ENCODE measurements at places on chromosomes 1 and 21.

- DNase-seq: no peak
Measured at GRCh38 chr21:38596264-38597042, 98.2 kb upstream of the ERG start.

DNA sequence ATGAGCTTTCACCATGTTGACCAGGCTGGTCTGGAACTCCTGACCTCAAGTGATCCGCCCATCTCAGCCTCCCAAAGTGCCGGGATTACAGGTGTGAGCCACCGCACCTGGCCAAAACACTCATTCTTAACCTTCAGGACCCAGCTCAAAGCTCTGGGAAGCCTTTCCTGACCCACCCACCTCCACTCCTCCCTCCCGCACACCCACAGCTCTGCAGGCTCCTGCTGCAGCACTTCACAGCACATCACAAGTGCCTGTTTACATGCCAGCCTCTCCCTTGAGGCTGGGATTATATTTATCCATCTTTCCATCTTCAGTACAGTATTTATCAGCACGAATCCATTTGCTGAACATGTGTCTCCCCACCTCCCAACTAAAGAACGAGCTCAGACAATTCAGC, 14.9 kb downstream of the SLC9A1 start:
- no peak for DNase-seq

DNA sequence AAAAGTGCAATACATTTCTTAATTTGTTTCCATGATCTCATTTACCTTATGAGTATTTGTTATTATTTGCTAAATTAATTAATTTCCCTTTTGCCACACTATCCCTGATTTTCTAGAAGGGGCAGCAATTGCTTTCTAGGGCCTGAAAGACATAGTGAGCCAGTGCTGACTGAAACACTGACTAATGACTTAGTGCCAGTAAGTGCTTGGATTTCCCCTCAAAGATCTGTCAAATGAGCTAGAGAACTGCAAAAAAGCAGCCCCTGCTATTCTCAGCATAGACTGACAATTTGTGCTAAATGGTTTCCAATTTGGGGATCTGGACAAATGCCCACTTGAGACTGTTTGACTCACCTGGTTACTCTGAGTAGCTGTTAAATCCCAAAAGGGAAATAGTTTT, 35.6 kb upstream of the USH2A start:
- DNase-seq: no peak

DNA sequence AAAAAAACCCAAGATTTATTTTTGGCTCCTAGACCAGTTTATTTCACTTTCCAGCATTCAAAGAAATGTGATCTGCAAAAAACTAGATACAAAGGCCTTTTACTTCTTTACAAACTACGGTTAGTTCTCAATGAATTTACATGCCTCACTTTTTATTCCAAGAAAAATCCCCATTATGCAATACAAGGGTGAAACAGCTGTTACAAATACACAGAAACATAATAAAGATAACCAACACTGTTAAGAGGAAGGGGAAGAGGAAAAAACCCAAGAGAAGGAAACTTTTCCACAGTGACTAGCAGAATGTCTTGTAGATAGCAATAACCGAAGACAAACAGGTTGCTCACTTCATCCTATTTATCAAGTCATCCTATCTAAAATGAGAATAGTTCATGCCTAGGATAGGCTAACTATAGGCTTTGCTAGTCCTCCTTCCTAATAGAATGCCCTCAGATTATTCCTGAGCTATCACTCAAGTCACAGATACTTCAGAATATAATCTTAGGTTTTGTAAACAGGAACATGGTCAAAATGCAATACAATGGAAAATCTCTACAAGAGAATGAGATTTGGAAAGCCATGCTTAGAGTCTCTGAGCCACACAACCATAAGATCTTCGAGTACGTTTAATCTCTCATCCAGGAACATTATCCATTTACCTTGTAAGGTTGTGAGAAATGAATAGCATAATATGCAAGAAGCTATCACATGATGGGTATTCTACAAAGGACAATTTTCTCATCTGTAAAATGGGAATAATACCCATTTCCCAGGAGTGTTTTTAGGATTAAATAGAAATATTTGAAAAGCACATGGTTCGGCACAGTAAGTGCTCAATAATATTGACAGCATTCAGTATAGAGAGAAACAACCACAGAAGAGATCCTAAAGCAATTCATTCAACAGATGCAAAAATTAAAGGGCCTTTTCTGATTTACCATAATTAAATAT, 5.4 kb downstream of the PNRC2 start:
- DNase-seq: no peak

DNA sequence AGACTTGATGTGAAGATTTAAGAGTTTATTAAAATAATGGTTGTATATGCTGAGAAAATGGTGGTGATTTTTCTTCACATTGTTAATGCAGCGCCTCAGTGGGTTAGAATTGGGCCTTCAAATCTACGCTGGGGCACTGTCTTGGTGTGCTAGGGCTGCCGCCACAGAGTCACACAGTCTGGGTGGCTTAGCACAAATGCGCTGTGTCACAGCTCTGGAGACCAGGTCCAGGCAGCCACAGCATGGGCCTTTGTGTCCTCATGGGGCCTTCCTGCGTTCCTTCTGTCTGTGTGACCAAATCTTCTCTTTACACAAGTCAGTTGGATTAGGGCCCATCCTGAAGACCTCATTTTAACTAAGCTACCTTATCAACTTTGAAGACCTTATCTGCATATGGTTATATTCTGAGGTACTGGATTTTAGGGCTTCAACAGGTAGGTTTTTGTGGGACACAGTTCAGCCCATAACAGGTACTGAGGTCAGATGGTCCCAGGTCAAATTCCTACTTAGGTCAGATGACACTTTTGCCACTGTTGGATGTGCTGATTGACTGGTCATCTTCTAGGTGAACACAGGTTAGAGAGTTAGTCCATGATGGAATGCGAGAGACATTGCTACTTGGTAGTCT, 17.5 kb downstream of the TRAPPC10 start:
- DNase-seq: no peak

DNA sequence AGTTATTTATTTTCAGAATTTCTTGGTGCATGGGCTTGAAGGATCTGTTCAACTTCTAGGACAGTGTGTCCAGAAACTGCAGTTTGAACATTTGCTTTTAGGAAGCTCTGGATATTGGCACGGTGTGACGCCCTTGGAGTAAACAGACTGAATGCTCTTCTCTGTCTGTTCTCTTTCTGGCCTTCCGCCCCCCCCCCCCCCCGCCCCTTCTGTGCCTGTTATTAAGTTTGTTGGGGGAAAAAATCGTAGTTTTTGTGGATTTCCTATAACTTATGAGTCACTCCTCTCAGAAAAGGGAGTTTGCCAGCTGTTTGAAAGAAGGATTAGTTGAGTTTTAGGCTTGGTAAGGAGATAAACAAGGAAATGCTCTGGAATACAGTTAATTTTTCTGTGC, 1.2 kb downstream of the KCTD3 start:
- DNase-seq: peak; percentile 10

DNA sequence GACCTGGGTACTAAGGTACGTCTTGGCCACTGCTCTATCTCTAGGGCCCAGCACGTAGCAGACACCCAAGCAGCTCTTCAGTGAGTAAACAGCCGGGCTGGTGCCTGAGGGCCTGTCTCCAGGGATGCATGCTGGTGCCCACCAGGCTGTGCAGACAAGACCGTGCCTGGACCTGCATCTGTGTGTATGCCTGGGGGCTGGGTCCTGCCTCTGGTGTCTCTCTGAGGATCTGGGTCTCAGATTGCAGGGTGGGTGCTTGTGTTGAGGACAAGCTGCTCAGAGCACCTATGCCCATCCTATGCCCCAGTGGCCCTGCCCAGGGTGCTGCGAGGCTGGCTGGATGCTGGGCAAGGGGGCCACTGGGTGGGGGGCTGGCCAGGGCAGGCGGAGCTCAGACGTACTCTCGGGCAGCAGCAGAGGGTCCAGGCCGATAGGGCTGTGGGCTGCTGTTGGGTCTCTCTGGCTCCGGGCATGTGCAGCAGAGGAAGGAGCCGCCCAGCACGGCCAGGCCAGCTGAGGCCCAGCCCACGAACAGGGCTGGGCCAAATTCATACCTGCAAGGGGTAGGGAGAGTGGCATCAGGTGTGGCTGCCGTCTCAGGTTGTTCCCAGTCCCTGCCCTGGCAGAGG, 4.4 kb downstream of the CLDN19 start:
- no peak for DNase-seq

GRCh38 chr21:42107177-42107880, 36.2 kb downstream of the UMODL1 start:
- no peak for DNase-seq
